NCI-H2081 treated with DMSO at 0.1 percent for 48 hours (cell line): ENCODE measurements at places on chromosomes 2 and 18.

DNA sequence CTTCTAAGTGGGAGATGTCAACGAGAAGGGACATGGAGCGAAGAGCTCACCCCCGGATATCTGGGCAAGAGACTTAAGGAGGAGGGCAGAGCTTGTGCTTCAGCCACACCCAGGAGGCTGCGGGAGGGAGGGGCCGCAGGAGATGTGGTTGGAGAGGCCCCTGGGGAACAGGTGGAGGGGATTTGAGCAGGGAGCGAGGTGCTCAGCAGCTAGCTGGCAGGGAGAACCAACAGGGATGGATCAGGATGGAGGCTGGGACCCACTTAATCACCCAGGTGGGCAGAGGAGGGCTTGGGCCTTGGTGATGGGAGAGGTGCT lies 78.3 kb downstream of the MBP start:
- no peak for DNase-seq

DNA sequence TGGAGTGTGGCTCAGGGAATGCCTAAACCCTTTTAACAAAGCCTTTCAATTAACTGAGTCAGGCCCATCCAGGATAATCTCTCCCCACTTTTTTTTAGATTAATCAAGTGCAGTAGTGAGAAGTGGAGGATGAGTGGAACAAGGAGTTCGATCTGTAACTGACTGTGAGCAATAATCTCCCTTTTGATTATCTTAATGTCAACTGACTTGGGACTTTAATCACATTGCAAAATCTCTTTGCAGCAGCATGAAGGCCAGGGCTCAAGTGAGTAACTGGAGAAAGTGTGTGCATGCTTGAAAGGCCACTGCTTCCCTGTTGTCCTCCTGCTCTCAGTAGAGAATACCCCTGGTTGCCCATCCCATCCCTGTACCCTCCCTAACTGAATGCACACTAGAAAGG lies 32.1 kb upstream of the HS6ST1 start:
- no peak for DNase-seq

GRCh38 chr2:168594778-168595177 lies 138.7 kb downstream of the CERS6 start:
- DNase-seq: no peak

- no peak for DNase-seq
Observed at GRCh38 chr2:52536929-52537460, 1230.6 kb upstream of the CHAC2 start.
